ENCODE measurements at places on chromosomes 13 and 19.

GRCh38 chr19:2957160-2957559, 12.4 kb upstream of the ZNF77 start:
- DNase-seq: no peak

- DNase-seq: no peak
Observed at GRCh38 chr19:39106194-39106593, 19.4 kb upstream of the PAK4 start.

DNA sequence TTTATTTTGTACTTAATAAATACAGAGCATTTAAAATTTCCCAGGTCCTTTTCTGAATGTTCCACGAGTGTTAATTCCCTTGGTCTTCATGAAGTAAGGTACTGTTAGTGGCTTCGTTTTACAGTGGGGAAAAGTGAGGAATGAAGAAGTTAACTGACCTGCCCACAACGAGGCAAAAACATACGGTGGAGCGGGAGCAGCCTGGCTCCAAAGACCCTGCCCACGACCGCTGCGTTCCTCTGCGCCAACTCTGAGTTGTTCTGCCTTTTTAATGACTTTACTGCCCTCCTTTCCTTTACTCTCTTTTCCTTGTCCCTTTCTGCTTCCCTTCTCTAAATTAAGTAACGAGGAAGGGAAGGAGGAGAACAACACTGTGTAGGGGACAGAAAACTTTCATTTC, 392.9 kb downstream of the PCDH9 start:
- no peak for DNase-seq

- no peak for DNase-seq
Observed at GRCh38 chr13:60090574-60090973, 73.2 kb downstream of the DIAPH3 start.

DNA sequence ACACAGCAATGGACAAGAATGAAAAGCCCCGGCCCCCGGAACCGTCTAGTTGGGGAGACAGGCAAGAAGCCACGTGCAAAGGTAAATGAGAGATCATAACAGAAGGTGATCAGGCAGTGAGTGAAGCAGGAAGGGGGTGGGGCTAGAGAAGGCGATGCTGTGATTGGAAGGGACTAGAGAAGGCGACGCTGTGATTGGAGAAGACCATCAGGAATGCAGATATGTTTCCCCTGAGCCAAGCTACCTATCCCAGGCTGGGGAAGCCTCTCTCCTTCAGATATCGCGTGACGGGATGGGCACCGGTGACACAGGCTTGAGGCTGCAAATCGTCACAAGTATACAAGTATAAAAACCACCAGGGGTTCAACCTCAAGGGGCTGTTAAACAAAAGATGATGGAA, 21.8 kb downstream of the DCAF15 start:
- DNase-seq: no peak
